GM03348 (cell line): ENCODE measurements at places on chromosomes 1 and 21.

DNA sequence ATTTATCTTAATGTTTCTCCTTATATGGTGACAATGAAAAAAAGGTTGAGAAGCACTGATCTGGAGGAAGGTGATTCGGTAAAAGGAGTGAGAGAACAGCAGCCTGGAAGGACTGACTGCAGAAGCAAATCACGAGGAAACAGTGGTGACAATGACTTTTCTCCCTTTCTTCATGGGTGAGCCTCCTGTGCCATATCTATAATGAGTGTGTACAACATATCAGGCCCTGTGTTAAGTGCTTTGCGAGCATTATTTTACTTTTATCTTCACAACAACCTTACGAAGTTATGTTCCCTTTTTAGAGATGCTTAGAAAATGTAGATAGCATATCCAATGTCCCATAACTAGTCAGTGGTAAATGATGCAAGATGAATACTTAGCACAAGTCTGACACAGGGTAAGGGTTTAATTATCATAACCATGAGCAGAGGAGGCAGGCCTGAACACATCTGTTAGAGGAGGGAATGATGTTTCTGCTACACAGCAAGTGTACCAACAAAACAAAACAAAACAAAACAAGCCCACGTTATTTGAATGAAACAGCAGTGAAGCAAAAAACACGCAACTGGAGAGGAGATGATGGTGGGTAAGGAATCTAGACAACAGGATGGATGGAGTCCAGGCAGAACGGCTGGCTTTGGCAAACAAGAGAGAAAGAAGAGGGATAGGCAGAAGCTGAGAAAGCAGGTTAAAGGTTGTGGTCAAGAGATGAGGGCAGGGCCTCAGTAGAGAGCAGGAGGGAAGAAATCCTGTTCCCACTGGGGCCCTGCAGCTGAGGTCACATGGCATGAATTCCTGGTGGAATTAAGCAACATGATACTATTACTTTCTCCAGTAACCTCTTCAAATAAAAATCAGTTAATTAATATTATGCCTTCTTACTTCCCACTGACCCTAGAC is 29.6 kb downstream of the GNG12 start:
- DNase-seq = peak; percentile 27

DNA sequence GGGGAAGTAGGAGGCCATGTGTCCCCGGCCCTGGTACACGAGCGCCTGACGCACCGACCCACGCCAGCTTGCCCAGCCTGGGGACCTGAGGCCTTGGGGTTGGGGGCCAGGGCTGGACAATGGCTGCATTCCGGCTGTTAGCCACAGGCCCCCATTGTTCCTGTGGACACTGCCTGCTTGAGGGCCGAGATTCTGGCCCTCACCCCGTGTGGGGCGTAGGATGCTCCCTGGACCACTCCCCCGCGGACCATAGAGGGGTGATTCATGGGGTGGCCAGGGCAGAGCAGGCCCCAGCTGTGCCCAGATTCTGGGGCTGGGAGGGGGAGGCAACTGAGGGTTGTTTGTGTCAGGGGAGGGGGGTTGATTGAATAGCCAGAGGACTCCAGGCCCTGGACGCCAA is 11.7 kb downstream of the POU3F1 start:
- no peak for DNase-seq

DNA sequence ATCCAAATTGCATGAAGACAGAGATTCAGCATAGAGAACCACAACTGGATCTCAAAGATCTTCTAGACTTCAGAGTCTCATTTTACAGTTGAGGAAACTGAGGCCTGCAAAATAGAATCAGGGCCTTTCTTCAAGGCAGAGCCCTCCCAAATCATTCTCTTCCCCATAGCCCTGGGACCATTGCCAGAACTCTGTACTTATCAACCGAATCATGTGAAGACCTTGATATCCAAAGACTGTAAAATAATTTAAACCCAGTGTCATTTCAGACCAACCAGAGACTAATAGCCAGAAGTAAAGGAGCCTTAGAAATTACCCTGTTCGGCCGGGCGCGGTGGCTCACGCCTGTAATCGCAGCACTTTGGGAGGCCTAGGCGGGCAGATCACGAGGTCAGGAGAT is 90.1 kb downstream of the DTL start:
- no peak for DNase-seq

DNA sequence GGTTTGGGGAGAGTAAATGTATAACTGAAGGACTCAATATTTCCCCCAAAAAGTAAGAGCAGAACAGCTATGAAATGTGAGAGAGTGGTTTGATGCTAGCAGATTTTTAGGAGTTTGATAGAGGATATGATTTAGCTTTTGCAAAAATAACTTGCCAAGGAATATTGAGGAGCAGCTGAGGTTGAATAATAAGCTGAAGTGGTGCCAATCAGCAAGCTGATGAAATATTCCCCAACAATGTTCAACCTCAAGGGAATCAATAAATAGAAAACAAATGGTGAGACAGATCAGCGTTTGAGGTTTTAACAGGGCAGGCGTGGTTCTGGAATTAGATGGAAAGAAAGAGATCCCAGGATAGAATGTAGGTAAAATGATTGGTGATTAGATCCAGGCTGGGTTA is 413.4 kb upstream of the ADAMTS5 start:
- peak; percentile 32 for DNase-seq

DNA sequence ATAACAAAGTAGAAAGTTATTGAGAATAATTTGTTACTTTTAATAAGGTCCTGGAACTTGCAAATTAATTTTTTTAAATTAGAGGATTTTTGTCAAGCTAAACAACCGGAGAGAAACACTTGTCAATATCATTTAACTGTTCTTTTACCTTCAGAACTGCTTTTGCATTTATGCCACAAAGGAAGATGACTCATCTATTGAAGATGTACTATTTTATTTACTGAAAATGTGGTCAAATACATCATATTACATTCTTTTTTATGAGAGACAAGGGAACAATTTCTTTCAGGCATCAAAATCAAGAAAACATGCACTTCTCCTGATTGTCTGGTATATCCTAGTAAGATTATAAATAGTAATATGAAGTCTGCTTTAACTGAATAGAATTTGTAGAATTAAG is 558.2 kb upstream of the PRMT6 start:
- DNase-seq = no peak

DNA sequence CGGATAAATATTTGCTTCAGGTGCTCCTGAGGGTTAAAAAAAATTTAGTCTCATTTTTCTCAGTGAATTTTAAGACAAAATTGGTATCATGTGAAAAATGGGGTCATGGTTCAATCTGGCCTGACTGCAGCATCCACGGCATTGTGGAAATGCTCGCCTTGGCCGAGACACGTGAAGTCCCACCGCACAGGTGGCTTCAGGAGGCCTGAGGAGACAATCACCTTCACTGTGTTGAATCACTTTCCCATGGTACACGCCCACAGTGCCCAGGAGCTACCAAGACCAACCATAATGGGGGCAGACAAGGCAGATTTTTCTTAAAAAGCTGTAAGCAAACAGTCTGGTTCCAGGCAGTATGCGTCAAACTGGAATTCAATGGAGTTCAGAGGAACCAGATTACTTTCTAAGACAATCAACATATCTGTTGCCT is 11.0 kb upstream of the CPLANE2 start:
- DNase-seq = no peak

GRCh38 chr1:70465911-70466310 is 54.8 kb downstream of the CTH start:
- no peak for DNase-seq

- no peak for DNase-seq
Measured at GRCh38 chr1:66305927-66306326, 228.0 kb upstream of the SGIP1 start.

DNA sequence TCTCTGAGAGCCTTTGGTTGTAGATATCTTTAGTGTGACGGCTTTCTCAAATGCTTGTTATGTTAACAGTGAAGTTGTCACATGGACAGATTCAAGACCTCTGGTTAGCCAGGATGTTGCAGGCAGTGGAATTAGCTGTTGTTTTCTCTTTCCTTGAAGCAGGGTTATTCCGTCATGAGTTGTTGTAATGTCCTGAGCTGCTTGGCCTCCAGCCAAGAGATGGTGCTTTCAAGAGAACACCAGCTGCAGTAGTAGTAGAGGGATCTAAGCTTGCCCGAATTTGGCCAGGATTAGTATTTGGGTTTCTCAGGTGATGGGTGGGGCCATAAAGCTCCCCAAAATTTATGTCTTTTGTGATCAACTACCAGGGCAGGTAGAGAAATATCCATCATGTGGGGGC is 13.4 kb downstream of the KCNE1 start:
- no peak for DNase-seq
